ENCODE measurements at places on chromosomes 4 and X.

DNA sequence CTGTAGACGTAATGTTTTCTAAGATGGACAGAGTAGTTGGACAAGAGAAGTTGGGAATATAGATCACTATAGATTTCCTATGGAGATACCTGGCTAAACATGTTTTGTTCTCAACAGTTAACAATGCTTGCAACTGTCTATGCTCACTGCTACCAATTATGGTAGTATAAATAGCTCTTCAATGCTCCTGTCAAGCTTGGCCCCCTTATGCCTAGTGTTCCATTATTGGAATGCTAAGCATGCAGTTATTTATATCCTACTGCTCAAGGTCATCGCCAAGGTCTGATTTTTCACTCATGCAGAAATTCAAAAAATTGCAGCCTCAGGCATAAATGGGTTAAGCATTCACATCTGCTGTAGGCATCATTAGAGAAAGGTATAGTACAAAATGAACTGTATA lies 519.0 kb downstream of the IL15 start:
- no peak for DNase-seq

DNA sequence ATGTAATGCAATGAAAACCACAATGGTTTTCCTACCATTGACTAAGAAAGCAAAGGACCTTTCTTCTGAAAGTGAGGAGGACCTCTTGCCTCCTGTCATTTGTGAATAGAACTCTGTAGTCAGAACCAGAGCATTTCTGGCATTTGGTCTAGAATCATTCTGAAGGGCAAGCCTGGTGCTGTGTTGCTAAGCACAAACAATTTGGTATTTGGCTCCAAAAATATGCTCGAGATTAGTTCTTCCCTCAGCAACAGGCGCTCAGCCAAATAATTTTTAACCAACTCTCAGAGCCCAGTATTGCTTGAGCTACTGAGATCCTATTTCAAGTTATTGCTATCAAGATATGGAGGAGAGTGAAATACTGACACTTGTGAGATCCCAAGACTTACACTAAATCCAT lies 71.0 kb downstream of the SNCA start:
- DNase-seq: no peak

GRCh38 chr4:95044324-95044837 lies 286.6 kb downstream of the BMPR1B start:
- no peak for DNase-seq

DNA sequence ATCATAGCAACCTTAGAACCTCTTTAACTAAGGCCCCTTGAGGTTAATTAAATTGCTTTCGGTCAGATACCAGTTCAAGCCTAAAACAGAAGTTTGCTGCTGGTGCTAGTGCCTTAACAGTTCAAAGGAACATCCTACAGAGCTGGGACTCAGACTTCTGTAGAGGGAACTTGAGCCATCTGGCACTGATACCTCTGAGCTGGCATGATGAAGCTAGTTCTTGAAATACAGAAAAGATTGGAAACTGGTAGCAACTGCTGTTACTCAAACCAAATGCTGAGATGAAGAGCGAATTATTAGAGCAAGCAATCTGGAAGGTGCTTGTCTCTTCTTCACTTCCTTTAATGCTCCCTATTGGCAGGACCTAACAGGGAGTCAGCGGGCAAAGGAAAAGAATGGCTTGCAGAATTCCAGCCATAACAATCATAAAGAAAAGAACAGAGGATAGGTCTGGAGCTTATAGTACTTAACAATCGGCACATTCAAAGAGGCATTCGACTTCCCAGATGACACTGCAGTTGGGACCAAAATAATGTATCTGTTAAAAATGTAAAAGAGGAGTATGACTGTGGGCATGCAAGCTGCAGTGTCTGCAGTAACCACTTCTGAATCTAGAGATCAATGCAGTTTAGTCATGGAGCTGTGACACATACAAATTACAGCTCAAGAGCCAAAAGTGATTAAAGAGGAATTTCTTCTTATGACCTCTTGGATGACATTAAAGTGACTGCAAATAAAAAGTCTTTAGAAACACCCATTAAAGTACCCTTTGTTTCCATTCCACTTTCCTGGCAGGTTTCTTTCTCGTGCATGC lies 298.9 kb downstream of the PDGFC start:
- no peak for DNase-seq

DNA sequence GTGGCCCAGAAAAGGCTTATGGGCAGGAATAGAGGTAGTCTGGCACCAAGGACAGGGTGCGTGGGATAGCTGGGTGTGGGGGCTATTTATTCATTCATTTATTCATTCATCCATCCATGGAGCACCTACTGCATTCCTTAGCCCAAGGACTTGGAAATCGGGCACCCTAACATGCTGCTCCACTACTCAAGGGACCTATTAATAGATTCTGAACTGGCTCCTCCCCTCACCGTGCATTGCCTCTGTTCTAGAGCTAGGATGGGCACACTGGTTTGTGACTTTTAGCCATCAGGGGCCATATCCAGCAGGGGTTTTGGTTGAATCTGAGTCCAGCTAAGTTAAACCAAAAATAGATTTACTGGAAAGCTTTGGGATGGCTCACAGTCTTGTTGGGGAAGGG lies 30.6 kb upstream of the PJA1 start:
- no peak for DNase-seq

GRCh38 chr4:57040510-57040909 lies 61.8 kb downstream of the POLR2B start:
- no peak for DNase-seq

DNA sequence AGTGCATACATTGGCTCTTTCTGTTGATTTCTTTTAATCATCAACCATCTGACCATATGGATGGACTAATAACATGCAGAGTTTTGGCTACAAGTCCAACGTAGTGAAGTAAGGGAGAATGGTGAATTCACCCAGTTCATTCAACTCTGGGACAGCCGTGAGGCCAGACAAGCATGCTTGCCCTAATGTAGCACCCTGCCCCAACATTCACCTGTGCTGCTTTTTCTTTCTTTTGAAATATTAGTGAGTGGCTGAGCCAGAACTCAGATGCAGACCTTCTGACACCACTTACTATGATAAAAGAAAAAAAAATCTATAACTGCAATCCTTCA lies 17.5 kb downstream of the ARSJ start:
- no peak for DNase-seq

DNA sequence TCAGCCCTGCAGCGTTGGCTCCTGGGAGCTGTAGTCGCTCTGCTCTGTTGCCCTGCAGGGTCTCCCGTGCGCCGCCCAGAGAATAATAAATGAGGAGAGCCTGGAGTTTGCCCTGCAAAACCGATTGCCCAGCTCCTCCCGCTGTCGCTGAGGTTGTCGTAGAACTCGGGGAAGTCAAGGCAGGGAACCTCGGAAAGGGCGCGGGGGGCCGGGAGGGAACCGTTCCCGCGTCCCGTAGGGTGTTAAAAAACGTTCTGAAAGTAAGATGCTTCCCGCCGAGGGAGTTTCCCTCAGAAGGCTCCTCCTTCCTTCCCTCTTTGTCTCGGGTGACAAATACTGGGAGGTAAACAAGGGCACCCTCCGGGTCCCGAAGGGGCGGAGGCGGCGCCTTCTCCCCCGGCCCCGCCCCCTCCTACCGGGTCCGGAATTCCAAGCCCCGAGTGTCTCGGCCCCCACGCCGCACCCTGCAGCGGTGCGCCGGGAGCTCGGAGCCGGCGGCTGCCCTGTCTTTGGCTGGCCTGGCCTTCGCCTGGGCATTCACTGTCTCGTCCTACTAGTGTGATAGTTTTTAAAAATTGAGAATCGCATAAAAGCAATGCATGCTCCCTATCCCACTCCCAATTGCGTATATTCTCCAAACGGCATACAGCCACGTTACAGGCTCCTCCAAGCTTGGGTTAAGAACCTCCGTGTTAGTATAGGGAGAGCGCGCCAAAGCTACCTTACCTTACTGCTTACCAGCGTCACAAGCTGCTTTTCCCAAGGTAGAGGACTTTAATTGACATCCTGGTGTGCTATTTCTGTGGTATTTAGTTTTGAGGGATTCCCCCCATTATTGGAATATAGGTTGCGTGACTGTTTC lies 964 bp upstream of the HMGB2 start:
- no peak for DNase-seq

DNA sequence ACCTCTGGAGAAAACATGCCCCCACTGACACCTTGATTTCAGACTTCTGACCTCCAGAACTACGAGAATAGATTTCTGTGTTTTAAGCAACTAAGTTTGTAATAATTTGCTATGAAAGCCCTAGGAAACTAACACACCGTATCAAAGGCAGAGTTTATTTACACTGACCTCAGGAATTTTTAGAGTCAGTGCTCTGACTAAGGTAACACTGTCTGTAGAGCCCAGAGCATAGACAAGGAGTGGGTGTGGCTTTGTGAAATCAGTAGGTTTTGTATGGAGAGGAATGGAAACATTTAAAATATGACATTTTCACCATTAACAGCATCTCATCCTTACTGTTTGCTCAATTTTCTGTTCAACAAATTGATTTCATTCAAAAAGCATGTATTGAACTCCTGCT lies 764.4 kb upstream of the PCDH10 start:
- no peak for DNase-seq

DNA sequence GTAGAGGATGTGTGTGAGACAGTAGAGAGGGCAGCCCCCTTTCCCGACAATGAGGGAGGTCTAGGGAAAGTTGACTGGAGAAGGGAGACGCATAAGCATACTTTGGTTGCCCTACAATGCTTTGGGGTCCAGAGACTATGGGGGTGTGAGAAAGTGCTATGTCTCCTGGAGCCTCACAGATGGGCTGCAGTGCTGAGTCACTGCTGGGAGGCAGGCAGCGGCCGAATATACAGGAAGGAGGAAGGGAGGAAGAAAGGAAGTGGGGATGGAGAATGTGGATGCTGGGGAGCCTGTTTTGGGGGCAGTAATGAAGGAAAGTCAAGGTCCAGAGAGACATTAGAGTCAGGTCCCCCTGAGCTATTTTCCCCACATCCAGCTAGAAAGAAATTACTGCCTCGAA lies 12.7 kb downstream of the DRP2 start:
- no peak for DNase-seq

- no peak for DNase-seq
Observed at GRCh38 chr4:37632836-37633235, 53.3 kb downstream of the RELL1 start.

- no peak for DNase-seq
Observed at GRCh38 chrX:153446636-153446936, 730 bp upstream of the TREX2 start.

DNA sequence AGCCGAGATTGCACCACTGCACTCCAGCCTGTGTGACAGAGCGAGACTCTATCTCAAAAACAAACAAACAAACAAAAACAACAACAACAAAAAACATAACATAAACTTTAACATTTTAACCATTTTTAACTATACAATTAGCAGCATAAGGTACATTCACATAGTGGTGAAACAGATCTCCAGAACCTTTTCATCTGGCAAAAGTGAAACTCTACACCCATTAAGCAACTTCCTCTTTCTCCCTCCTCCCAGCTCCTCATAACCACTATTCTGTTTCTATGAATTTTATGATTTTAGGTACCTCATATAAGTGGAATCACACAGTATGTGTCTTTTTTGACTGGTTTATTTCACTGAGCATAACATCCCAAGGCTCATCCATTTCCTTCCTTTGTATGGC lies 103.6 kb downstream of the FAM13A start:
- DNase-seq: no peak

GRCh38 chrX:29797156-29797555 lies 418.2 kb upstream of the MAGEB2 start:
- no peak for DNase-seq

DNA sequence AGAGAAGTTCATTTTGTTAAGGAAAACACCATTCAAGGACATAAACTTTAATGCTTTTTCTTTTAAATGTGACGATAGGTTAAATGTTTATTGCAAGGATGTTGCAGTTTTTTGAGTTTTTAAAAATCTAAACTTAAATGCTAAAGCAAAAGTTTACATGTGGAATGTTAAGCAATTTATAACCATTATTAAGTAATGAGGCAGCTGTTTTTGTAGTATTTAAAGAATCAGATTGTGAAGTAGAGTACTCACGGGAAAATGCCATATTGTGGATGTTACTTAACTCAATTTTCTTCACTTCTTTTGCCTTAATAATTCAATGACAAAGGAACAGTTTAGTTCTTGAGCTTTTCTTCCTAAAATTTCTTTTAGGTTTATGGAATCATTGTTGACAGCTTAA lies 43.5 kb downstream of the UBE2K start:
- DNase-seq: no peak

DNA sequence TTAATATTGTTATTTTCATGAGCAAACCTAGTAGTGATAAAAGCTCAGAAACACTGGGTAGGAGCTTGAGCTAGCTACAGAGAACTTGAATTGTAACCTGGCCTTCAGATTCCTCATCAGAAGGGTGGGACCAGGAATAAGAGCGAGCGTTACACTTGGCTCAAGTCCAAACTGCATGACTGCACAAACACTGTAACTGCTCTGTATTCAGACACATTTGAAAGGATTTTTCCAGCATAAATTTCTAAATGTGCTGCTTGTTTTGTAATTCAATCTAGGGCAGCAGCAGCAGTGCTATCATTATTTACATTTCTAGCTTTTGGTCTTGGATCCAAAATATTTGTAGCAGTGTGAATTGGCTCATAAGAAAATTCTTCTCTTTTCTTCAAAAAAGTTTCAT lies 133.0 kb upstream of the TMLHE start:
- no peak for DNase-seq

DNA sequence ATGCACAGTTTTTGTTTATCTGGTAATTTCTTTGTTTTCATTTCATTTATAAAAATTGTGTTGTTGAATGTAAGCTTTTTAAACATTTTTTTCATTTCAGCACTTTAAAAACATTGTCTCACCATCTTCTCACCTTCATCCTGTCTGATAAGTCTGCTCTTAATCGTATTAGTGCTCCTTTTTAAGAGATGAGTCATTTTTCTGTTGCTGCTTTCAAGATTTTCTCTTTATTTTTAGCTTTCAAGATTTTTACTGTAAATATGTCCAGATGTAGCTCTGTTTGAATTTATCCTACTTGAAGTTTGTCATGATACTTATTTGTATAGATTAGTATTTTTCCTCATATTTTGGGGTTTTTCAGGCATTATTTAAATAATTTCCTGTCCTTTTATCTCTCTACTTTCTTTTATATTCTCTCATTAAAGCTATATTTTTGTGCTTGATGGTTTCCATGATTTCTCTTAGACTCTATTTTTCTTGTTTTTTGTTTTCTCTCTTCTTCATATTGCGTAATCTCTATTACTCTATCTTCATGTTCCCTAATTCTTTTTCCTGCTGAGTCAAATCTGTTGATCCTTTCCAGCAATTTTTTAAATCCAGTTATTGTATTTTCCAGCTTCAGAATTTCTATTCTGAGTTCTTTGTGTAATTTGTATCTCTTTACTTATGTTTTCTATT lies 1400.4 kb upstream of the PCDH7 start:
- DNase-seq: no peak

- DNase-seq: no peak
Observed at GRCh38 chrX:37599729-37600128, 28.3 kb downstream of the LANCL3 start.

- no peak for DNase-seq
Observed at GRCh38 chr4:47145630-47146029, 114.3 kb downstream of the GABRB1 start.

GRCh38 chr4:2756691-2757350 lies 685 bp upstream of the TNIP2 start:
- no peak for DNase-seq

GRCh38 chrX:133053861-133054598 lies 42.9 kb downstream of the USP26 start:
- DNase-seq: no peak

GRCh38 chr4:159110961-159111360 lies 8.1 kb downstream of the RAPGEF2 start:
- DNase-seq: no peak

GRCh38 chrX:133958997-133959688 lies 26.3 kb downstream of the GPC3 start:
- no peak for DNase-seq

- no peak for DNase-seq
Observed at GRCh38 chr4:6281436-6282313, 12.0 kb downstream of the WFS1 start.

Data from activated CD8-positive, alpha-beta memory T cell treated with anti-CD3 and anti-CD28 coated beads for 1 hour (primary cell).